ENCODE measurements at places on chromosomes 7 and 10.

- DNase-seq = no peak
Observed at GRCh38 chr7:103793614-103794013, 195.8 kb downstream of the RELN start.

- DNase-seq = no peak
Observed at GRCh38 chr10:120684226-120684625, 166.9 kb upstream of the WDR11 start.

DNA sequence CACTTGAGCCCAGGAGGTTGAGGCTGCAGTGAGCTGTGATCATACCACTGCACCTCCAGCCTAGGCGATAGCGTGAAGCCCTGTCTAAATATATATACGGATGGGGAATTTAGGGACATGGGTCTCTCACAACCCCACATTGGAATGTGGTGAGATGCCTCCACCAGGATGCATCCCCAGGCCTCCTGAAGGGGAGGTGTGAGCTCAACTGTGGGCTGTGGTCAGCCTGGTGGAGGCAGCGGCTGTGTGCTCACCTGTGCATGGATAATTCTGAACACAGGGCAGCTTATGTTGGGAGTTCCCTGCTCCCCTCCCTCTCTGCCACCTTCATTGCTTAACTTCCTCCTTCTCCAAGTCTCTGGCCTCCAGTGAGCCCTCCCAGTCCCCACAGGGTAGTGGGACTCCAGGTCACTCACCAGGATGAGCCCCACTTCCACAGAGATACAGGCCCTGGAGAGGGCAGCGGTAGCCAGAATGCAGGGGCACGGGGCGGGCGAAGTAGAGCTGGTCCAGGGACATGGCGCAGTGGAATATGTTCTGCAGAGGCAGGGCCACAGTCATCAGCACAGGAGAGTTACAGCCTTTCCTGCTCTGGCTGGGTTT lies 30.4 kb downstream of the PYROXD2 start:
- no peak for DNase-seq

GRCh38 chr7:26007510-26007909 lies 144.5 kb upstream of the NFE2L3 start:
- no peak for DNase-seq

DNA sequence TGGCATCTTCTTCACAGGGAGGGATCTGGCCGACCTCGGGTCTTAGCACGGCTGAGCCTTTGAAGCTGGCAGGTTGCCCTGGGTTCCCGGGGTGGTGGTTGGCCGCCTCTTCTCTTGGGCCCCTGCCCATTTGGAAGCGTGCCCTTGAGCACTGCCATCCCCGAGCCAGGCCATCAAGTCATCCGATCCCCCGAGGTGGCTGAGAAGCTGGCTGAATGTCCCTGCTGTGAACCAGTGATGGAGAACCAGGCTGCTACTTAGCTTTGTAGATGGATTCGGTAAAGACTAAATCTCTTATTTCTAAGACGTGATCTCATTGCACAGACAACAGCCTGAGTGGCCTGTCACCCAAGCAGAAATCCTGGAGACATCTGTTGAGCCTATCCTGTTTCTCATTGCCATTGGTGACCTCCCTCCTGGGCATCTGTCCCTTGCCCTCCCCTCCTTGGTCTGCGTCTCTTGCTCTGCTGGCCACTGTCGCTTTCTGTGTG lies 74.3 kb downstream of the GRK5 start:
- peak; percentile 89 for DNase-seq

DNA sequence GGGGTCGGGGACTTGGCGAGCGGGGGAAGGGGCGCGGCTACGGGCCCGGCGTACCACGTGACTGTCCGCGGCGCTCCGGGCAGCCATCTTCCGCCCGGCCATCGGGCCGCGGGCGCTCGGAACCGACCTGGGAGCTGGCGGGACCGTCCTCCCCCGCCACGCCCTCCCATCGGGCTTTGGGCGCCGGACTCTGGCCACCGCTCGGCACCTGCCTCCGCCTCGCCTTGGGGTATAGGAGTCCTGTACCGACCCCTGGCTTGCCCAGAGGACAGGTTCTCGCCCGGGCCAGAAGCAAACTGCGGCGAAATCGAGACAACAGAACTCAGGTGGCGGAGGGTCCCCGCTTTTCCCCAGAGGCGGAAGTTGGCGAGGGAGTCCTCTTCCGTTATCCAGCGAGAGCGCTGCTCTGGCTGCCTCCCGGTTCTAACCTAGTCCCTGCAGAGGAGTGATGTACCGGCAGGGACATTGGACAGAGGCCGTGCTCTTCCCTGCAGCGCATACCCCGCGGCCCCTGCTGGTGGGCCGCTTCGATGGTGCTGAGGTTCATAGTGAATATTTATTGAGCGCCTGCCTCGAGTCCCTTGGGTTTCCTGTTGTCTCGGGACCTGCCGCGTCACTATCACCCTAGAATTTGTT lies 1.2 kb upstream of the SGMS1 start:
- peak; percentile 60 for DNase-seq

Measured in left ventricle myocardium inferior (tissue), 1 donor.